ENCODE measurements at places on chromosomes 12 and 14.

DNA sequence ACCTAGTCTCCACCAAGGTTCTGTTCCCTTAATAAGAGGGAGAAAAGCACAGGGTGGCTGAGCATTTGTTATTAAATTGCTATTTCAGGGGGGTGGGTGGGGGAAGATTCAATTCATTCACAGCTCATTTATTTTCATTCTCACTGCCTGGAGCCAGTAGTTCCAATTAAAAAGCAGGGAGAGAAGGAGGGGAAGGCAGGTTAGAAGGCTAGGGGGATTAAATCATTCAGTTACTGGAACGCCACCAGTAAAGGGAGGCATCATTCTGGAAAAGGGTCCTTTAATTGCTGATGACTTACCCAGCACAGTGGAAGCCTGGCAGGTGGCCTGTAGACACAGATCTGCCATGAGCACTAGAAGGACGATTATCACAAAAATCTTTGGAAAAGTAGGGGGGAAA, 47.4 kb downstream of the NIN start:
- no peak for DNase-seq

DNA sequence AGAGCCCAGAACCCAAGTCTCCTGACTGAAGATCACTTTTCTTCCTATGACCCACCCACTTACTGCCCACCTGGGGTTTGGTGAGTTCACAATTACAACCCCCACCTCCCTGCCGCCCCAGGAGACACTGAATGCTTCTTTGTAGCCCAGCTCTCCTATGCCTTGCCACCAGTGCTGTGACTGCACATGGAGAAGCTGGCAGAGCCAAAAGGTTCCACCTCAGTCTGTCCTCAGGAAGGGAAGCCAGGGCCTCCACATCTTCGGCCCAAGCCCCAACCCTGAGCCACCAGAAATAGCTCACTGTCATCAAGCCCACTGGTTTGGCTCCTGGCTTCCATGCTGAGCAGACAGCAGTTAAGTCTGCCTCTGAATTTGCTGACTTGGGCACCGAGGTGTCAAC, 25.6 kb downstream of the OTUB2 start:
- peak; percentile 64 for DNase-seq

GRCh38 chr12:61452076-61452475, 808.1 kb upstream of the USP15 start:
- no peak for DNase-seq

DNA sequence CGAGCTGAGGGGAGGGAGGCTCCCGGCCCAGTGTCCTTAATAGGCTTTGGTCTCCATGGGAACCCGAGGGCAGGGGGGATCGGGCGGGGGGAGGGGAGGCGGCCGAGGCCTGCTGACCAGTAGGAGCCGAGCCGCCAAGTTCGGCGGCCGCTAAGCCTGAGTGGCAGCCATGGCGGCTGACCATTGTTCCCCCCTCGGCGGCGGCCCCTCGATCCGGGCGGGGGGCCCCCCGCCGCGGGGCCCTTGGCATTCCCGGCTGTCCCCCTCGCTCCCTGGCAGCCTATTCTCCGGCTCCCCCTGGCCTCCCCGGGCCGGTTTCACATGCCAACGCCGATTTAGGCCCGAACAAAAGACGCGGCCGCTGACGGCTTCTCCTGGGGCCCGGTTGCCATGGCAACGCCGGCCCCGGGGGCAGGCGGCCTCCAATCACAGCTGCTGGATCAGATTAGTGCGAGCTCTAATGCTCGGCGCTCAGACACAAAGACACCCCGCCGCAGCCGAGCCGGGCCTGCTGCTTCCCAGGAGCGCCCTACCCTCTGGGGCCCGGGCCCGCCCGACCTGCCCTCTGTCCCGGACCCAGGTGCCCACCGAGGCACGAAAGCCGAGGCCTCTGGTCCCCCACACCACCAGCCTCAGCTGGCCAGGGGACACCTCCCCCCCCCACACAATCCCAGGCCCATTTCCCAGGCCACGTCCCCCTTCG, 7.3 kb downstream of the MSI1 start:
- no peak for DNase-seq

GRCh38 chr12:81998761-81999378, 239.7 kb upstream of the PPFIA2 start:
- no peak for DNase-seq

DNA sequence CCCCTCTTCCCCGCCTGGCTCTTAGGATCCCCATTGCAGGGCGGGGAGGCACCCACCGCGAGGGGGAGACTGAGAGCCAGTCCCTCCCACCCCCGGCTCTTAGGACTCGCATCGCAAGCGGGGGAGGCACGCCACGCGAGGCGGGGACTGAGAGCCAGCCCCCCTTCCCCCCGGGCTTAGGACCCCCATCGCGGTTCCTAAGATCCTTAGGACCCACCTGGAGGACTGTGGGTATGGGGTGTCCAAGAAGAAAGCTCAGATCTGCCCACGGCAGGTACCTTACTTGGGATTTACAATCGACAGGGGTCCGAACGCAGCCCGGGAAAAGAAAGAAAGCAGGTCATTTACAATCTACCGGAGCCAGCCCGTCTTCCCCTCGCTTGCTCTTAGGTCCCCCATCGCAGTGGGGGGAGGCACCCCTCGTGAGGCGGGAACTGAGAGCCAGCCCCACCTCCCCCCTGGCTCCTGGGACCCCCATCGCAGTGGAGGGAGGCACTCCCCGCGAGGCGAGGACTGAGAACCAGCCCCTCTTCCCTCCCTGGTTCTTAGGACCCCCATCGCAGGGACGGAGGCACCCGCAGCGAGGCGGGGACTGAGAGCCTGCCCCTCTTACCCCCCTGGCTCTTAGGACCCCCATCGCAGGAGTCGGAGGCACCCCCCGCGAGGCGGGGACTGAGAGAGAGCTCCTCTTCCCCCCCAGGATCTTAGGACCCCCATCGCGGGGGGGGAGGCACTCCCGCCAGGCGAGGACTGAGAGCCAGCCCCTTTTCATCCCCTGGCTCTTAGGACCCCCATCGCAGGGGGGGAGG, 43.7 kb downstream of the DDX11 start:
- no peak for DNase-seq

- no peak for DNase-seq
Observed at GRCh38 chr14:102050625-102051024, 36.2 kb downstream of the HSP90AA1 start.

GRCh38 chr14:71651228-71651627, 281.0 kb upstream of the RGS6 start:
- no peak for DNase-seq

DNA sequence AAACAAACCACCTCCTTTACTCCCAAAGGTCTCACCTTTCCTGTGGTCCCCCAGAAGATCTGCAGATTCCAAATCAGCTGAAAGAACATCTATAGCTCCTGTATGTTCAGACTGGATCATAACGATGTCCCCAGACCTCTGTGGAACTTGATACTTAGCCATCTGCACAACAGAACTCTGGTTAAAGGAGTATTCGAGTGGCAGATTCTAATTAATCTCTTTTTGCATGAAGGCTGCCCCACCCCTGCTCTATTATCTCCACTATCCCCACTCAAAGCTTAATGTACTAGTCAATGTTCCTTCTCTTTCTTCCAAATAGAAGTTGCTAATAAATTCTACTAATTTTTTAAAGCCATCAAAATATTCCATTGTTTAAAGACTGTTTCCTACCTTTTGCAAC, 22.8 kb downstream of the GSTZ1 start:
- no peak for DNase-seq

- no peak for DNase-seq
Observed at GRCh38 chr14:104309657-104310369, 171.4 kb downstream of the KIF26A start.

- DNase-seq: no peak
Observed at GRCh38 chr14:22226381-22226780, 362.6 kb downstream of the DAD1 start.

- no peak for DNase-seq
Observed at GRCh38 chr12:27142101-27142721, 59.8 kb upstream of the C12orf71 start.

GRCh38 chr14:74509587-74510222, 16.1 kb downstream of the ISCA2 start:
- DNase-seq: peak; percentile 72

- no peak for DNase-seq
Observed at GRCh38 chr14:90943367-90943766, 117.1 kb downstream of the RPS6KA5 start.

GRCh38 chr14:94747739-94748138, 22.2 kb downstream of the GSC start:
- no peak for DNase-seq

DNA sequence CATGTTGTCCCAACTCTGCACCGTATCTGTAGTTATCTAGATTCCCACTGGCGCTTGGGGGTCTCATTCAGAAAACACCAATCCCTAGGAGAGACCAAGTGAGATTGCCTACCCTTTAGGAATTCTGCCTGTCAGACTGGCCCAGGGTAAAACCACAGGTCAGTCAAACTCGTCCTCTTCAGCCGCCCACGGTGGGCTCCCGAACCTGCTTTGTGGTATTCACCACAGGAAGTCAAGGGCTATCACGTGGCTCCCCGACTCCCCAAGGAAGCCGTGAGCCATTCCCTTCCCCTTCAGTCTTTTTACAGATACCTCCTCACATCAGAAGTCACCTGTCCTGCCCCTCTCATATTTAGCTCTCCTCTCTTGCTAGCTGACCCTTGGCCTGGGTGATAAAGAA, 159.9 kb downstream of the EGLN3 start:
- DNase-seq: no peak

- no peak for DNase-seq
Observed at GRCh38 chr12:88575361-88575970, 4.8 kb downstream of the KITLG start.

- no peak for DNase-seq
Observed at GRCh38 chr14:105053421-105053820, 11.8 kb downstream of the GPR132 start.

GRCh38 chr12:116332705-116333380, 55.4 kb upstream of the MED13L start:
- no peak for DNase-seq

DNA sequence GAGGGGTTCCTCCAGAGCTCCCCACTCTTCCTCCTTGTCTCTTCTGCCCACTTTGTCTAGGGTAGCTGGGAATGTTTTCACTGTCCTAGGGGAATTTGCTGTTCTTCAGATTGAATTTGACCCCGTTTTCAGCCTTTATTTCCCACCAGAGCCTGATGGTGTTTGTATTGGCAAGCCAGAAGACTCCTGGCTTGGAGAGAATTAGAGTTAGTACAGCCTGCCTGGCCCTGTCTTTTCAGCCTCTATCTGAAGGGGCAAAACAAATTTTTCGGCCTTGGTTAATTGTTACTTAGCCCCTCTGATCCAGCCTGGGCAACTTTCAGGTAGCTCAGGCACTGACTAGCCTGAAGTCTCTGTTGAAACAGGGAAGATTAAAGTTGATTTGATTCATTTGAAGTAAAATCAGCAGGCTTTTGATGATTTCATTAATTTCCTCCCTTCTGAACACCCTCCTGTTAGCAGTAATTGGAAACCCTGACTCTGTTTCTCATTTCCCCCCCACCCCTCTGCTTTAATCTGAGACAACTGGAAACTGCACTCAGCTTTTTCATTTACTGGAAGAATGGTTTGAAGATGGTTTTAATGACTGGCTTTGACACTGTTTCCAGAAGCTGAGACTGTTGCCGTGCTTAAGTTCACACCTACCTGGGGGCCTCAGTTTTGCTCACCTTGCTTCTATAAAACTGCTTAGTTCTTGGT, 63.3 kb downstream of the SUSD6 start:
- DNase-seq: no peak

DNA sequence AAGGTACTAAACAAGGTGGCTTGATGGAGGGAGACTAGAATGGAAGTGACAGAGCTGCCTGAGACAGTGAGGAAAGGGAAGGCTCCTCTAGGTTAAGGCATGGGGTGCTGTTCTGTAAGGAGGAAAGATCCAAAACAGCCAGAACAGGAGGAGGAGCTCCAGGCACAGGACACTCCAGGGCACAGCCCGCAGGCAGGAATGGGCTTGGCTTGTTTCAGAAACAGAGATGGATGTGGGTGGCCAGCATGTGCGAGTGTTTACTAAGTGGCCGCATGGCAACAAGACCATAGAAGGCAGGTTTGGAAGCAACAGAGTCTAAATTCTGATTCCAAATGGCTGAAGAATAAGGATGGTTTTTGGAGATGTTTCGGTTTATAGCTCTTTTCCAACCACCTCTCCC, 889.1 kb downstream of the AACS start:
- DNase-seq: no peak

DNA sequence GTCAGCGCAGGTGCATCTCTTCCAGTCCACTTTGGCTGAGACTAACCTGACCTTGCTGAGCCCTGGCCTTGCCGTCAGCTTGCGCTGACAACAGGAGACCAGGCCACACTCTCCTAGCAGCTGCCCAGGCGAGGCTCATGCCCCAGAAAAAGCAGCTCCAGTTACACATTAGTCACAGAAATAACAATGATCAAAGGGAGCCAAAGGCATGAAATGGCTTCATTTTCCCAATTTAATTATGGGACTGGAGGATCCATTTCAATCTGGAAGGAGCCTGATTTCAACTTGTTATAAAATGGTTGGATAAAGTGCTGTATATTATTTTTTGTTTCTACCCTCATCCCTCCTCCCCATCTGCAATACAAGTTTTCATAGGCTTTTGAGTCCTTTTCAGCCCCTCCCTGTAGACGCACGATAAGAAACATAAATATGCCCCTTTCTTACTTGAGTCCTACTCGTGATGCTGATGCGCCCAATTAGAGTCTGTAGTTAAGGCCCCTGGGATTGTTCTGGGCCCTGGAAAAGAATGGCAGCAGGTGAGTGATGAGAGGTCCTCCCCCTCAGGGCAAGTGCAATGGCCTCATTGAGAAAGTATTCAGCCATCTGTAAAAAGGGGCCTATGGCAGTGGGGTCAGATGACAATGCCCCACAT, 376.0 kb downstream of the C12orf75 start:
- DNase-seq: no peak

Measured in coronary artery (tissue), 2 donors.